ENCODE measurements at places on chromosomes 1 and 21.

GRCh38 chr1:190578017-190578416 lies 100.4 kb upstream of the BRINP3 start:
- no peak for DNase-seq

- no peak for DNase-seq
Observed at GRCh38 chr1:27785781-27786455, 12.9 kb downstream of the STX12 start.

- DNase-seq, result no peak
Observed at GRCh38 chr1:245888809-245889208, 618.3 kb downstream of the SMYD3 start.

DNA sequence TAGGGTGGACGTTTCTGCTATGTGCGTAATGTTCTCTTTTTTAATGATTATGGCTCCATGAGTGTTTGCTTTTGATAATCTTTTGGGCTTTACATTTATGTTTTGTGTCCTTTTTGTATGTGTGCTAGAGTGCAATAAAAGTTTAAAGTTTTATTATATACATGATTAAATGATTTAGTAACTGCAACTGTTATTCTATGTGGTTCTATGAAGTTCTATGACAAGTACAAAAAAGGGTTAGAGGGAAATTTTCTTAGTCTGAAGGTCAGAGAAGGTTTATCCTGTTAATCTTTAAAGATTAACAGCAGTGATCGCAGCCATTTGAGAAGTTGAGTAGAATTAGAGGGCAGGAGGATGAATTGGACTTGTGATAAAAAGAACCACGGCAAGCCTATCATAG lies 386.4 kb upstream of the CHRM3 start:
- DNase-seq, result no peak

DNA sequence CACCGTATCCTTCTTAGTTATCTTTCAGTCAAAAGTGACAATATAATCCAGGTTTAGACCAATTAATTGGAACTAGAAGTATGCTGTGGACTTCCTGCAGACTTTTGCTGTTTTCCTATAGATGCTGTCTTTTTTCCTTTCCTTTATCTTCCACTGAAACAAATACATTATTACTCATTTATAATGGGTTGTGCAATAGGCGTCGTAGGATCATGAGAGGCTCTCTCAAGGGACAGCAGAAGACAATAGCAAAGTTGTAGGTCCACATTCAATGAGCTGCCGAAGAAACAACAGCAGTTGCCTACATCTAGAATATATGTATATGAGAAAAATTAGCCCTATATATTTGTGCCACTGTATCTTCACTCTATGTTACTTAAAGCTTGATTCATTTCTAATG lies 371.6 kb downstream of the AMY1C start:
- no peak for DNase-seq

- no peak for DNase-seq
Observed at GRCh38 chr21:17455451-17455850, 57.4 kb upstream of the CXADR start.

DNA sequence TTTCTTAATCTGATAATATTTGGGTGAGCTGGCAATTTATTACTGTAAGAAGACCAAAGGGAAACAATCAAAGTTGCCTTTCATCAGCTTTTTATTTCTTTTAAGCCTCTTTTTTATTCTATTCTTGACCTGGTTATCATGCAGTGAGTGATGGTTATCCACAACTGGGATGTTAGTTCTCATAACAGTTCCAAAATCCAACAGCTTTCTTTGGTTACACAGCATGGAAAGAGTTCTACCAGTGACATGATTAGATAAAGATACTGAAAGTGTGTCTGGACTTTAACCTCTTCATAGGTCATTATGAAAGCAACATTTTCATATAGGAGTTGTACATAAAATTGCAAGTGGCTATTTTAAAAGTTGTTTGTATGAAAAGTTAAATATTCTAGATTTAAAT lies 163.0 kb downstream of the SYT2 start:
- no peak for DNase-seq

GRCh38 chr1:29282924-29283803 lies 46.8 kb downstream of the PTPRU start:
- no peak for DNase-seq

DNA sequence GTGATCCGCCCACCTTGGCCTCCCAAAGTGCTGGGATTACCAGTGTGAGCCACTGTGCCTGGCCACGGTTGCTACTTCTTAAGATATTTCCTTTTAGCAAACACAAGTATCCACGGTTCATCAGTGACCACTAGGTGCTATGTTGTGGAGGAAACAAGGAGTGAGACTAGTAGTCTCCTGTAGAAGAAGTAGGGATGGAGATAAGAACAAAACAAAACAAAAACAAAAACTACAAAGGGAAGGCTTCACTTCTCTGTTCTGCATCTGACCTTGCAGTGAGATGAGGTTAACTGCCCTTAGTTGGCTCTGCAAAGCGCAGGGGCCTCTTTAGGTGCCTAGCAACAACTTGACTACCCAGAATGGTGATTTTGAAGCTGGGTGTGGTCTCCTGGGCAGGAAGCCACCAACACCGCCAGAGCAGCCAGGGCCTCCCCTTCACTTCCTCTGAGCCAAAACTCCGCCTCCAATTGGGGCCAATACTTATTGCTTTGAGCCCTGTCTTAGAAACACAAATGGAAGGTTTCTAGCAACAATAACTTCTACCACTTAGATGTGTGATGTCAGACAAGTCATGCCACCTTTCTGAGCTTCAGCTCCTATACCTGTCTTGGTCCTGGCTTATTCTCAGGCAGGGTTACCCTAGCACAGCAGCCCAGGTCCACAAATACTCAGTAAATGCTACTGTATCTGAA lies 12.8 kb upstream of the CDC42 start:
- DNase-seq, result peak; percentile 54

DNA sequence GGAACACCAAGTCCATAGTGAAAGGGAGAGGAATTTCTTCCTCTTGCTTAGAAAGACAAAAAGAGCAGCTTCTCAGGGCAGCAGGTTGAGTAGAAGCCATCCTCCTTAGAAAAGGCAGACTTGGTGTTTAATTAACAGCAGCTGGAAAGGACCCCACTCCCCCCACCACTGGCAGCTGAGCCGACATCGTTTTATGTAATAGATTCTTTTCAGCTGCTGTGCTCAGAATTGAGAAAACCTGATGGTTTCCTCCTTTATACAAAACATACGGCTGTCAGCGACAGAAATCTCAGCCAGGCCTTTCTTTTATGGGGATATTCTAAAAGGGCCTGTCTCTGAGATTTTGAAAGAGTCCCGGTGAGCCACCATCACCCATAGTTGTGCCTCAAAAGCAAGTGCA lies 49.9 kb downstream of the MAN1C1 start:
- no peak for DNase-seq

GRCh38 chr1:84982395-84982794 lies 14.5 kb downstream of the MCOLN2 start:
- no peak for DNase-seq

GRCh38 chr1:225427235-225428067 lies at the start of gene LBR:
Gene LBR, minus strand, starts transcription at chr1:225428038. Its CDS starts 3,963 bp downstream, at chr1:225424075.
- DNase-seq, result peak; percentile 41

DNA sequence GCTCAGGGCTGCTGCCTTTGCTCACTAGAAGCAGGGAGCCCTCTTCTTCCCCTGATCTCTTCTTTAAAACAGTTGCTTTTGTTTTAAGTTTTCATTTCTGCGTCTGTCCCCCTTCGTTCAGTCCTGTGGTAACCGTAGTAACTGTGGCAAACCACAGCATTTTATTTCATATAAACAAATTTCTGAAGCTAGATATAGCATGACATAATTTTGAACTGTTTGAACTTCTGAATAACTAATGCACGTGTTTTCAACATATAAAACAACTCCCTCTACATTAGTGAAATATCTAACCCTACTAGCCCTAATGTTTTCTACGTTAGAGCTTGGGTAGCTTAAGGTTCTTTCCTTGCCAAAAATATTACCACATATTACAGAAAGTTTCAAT lies 104.6 kb downstream of the DISP1 start:
- DNase-seq, result no peak

GRCh38 chr21:14675774-14676530 lies 129.8 kb upstream of the SAMSN1 start:
- DNase-seq, result peak; percentile 11

DNA sequence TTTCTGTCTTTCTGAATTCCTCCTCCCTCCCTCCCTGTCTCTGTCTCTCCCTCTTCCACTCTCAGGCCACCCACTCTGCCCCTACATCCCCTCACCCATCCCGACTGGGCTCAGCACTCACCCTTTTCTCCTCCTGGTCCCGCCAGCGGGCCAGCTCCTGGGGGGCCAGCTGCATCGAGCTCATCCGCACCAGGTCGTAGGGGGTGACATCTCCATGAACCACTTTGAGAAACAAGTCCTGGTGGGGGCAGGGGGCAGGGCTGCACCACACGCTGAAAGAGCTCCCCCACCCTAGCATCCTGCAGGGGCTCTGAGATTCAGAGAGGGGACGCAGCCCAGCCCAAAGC lies 17.8 kb downstream of the SPOCD1 start:
- DNase-seq, result no peak

GRCh38 chr21:25670726-25671125 lies 31.7 kb downstream of the JAM2 start:
- peak; percentile 31 for DNase-seq

DNA sequence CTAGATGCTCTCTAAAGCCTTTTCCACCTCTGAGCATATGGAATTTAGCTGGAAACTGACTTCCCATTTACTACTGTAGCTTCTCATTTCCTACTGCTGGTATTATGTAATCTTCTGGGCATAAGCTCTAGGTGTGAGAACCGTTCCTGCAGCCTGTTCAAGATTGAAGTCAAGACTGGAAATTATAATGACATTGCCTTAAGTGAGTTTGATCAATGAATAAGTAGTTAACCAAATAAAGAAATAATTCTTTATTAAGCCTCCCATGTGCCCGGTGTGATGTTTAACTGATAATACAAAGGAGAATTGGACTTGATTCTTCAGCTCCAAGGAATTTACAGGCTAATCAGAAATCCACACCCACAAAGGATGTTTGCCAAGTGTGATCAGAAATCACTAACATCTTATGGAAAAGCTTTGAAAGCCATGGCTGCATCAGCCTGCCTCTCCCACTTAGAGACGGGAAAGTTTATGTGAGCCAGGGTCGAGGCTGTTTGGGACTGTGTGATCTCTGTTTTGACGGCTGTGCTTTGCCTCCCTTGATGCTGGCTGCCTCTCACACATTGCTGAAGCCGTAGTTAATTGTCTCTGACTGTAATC lies 36.4 kb upstream of the PRELP start:
- peak; percentile 37 for DNase-seq

DNA sequence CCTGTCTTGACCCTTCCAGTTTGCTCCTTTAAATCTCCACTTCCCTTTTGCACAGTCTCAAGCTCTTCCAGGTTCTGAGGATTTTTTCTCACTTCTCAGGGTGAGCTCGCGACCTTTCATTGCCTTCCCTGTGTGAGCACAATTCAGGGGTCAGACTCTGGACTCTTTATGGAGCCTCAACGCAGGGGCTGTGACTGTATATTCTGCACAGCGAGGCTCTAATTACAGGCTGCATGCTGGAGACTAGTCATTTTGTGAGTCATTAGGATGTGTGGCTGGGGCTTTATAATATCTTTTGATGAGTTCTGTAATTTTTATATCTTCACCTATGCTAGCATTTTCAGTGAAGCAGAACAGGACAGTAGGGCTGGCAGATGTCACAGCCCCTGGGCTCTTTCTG lies 270.7 kb downstream of the KAZN start:
- no peak for DNase-seq

- no peak for DNase-seq
Observed at GRCh38 chr1:41545996-41546832, 61.7 kb upstream of the EDN2 start.

GRCh38 chr1:12511516-12512468 lies 106.2 kb downstream of the DHRS3 start:
- DNase-seq, result no peak

- no peak for DNase-seq
Observed at GRCh38 chr1:58811303-58811702, 27.5 kb upstream of the JUN start.

DNA sequence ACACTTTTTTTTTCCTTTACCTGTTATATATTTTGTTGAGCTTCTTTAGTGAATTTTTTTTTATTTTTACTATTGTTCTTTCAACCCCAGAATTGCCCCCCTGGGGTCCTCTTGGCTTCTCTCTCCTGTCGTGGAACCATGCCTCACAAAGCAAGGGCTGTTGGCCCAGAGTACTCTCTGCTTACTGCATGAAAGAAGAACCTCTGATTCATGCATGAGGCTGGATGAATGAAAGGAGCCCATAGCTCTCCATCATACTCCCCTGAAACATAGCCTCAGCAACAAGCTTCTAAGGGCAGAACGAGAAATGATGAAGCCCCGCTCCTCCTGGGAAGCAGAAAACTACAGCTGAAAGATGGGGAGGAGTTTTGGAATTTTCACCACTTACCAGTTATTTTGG lies 1441.0 kb downstream of the BRINP3 start:
- no peak for DNase-seq

DNA sequence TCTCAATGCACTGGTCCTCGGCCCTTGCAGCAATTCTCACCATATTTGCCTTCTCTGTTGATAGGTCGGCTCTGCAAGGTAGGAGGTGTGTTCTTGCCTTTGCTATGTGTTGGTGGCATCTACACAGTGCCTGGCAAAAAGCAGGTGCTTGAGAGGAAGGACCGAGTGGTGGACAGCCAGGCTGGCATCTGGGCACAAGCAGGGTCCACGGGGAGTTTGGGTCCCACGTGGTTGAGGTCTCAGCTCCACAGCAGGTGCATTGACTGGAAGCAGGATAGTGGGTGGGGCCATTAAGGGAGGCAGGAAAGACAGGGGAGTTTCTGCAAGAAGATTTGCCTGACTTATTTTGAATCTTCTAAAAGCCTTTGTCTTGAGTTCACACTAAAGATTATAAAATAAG lies 81.2 kb upstream of the WNT4 start:
- no peak for DNase-seq

DNA sequence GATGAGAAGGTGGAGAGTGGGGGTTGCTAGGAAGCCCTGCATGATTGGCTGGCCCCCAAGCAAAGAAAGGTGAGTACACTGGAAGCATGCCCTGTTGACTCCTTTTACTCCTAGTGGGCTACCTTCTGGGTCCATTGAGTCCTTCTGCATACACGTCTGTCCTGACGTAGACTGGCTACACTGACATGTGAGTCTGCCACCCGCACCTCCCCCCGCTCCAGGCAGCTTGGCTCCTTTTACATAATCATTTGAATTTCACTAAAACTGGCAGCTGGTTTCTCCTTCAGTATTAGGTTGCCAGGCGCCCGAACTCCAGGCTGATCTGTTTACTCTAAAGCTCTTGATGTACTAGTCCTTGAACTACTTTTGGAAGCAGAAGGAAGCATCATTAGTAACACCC lies 8.7 kb downstream of the MRPS21 start:
- DNase-seq, result no peak

DNA sequence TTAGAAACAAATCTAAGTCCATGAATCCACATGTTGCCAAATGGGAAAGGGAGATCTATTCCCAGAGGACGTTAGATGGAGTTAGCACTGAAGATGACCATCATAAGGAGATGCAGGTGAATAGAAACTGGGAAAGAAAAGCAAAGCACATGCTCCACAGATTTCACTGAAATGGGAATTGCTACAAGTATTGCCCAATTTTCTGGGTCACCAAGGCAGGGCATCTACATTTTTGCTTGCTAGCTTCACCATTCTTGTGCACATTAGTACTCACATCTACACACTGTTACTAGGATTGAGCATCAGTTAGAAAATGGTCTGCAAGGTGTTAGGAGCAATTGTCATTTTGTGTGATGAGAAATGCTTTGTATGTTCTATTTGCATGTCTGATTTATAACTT lies 99.1 kb downstream of the JAK1 start:
- DNase-seq, result no peak

GRCh38 chr1:22297999-22298398 lies 153.7 kb upstream of the ZBTB40 start:
- DNase-seq, result no peak

- no peak for DNase-seq
Observed at GRCh38 chr1:216014086-216014485, 409.2 kb downstream of the USH2A start.

GRCh38 chr1:199182186-199182843 lies 543.5 kb downstream of the PTPRC start:
- no peak for DNase-seq
